ENCODE measurements at places on chromosomes 7 and 10.

DNA sequence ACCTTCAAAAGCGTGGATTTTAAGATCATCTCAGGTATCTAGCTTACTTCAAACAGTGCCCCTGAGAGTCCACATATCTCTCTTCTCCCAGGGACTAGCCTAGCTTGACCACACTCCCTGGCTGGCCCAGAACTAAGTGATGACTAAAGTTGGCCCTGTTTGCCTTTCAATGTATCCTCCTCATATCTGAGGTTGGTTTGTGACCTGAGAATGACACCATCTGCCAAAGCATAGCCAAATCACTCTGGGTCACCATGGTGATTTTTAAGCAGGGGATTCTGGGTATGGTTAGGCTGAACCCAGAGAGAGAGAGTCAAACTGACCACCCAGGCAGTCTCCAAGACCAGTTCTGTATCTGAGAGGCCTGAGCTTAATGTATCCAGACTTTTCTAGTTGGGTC is 16.2 kb downstream of the CNNM1 start:
- H3K4me3 ChIP-seq, result no peak overlapping the region
- H3K27me3 ChIP-seq, result peaks cover 6% of the 10 kb centered on the region
- no peaks in the 10 kb centered on the region for H3K36me3 ChIP-seq
- DNase-seq, result no peak
- no peaks in the 10 kb centered on the region for H3K4me1 ChIP-seq
- no peak overlapping the region for H3K27ac ChIP-seq

DNA sequence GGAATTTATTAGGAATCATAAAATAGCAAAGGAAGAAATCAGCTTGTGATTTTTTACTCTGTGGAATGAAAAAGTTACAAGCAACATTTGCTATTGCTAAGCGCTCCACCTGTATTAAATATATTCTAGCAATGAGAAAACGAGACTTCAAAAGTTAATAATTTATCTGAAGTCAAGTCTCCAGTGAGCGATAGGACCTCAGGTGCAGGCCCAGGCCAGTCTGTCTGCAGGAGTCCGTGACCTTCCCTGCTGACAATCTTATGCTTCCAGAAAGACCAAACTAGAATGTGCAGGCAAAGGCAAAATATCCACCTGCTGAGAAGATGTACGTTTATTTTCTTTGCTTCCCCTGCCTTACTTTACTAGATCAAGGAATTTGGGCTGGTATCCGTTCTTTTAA is 22.7 kb downstream of the MRC1 start:
- no peak overlapping the region for H3K4me3 ChIP-seq
- no peak overlapping the region for H3K27ac ChIP-seq
- H3K36me3 ChIP-seq, result no peaks in the 10 kb centered on the region
- H3K4me1 ChIP-seq, result peaks cover 7% of the 10 kb centered on the region

DNA sequence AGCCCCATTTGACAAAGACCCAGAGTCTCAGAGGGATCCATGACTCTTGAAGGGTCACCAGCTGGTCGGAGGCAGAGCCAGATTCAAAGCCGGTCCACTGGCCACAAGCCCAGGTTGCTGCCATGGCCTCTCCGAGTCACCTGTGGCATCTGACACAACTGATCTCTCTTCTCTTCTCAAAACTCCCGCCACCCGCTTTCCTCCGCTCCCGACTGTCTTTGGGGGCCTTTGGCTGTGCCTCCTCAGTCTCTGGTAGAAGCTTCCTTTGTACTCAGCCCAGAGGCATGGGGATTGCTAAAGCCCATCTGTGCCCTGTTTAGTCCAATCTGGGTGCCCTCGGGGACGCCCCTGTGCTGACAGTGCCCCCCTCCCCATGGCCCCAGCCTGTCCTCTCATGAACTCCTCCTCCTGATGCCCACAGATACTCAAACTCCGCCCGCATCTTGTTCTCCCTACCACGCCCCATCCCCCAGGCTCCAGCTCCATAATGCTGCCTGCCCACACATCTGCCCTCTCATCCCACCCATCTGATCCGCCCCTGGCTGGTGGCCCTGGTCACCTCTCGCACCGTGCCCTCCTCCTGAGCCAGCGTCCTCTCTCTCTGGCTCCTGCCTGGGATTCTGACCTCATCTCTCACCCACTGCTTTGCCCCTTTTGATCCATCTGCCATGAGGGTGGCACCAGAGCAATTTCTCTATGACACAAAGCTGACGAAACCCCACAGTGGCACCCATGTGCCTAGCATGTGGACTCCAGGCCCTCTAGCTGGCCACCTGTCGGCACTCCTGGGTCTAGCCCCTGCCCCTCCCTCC is 150.6 kb downstream of the SLIT1 start:
- no peak overlapping the region for H3K4me3 ChIP-seq
- H3K27me3 ChIP-seq, result peaks cover 19% of the 10 kb centered on the region
- no peak overlapping the region for H3K27ac ChIP-seq

DNA sequence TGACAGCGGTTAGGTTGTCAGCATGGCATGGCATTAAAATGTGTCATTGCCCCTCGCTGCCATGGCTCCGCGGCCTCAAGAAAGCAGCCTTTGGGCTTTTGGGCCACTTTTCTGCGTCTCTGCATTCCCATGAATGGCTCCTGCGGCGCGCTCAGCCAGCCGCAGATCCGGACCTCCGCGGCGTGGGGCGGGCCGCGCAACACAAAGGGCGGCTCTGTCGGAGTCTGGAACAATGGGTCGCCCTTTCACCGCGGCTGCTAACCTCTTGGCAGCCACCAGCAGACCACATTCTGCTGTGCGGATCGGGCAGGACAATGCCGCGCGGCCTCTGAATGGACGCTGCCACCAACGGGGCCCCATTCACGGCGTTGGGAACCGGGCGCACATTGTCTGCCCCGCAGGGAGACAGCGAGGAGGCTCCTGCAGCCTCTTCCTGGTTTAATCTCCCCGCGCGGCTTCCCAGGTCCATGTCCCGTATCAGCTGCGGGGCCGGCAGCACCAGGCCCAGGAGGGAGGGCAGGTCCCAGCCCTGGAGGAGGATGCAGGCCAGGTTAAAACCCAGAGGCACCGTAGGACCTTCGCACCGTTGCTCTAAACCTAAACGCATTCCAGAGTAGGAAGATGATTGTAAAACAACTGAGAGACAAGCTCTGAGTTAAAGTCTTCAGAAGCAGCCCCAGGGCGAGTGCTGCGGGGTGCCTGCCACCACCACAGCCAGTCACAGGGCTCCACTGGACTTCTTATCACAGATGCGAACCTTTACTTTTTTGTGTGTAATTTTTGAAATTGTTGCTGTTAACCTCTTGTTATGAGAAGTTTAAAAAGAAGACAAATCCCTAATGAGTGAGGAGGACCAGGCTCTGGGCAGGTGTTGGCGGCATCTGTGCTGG is 71.6 kb downstream of the NKX6-2 start:
- H3K4me3 ChIP-seq, result no peak overlapping the region
- H3K27ac ChIP-seq, result no peak overlapping the region

DNA sequence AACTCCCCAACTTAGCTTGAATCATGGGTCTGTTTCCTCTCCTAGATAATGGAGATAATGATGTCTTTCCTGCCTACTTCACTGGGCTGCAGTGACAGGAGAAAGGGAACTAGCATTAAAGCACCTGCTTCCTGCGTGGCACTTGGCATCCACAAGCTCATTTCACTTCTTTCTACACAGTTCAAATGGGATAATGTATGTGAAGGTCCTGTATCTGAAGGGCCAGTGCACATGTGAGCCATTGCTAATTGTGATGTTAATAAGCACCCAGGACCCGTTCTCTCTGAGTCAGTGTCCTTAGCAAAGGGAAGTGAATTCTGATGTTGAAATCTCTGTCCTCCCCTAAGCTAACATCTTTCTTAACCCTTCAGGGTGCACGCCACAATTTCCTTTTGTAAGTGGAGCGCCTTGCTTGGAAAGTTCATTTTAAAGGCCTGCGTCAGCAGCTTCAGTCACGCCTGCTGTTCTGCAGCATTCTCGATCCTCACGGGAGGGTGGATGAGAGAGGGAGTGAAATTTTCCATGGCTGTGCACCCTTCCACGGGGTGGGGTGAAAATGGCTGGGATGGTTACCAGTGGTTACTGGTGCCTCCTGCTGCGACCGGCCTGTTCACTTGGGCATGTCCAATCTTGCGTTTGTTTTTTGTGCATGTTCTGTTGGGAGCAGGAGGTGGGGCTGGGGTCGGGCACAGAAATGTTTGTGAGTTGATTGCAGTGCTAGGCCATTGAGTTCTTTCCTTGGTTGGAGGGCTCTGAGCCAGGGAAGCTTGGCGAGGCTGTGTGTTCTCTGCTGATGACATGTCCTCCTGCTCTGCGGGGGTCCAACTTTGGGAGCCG is 59.2 kb downstream of the HK1 start:
- peaks cover 45% of the 10 kb centered on the region for H3K4me1 ChIP-seq
- no peak overlapping the region for H3K4me3 ChIP-seq
- peaks cover 2% of the 10 kb centered on the region for H3K36me3 ChIP-seq
- H3K27me3 ChIP-seq, result no peaks in the 10 kb centered on the region

- DNase-seq, result no peak
- H3K36me3 ChIP-seq, result no peaks in the 10 kb centered on the region
- H3K4me3 ChIP-seq, result no peak overlapping the region
- no peaks in the 10 kb centered on the region for H3K4me1 ChIP-seq
- H3K27me3 ChIP-seq, result no peaks in the 10 kb centered on the region
- no peak overlapping the region for H3K27ac ChIP-seq
These were observed 166.3 kb upstream of the LANCL2 start for GRCh38 chr7:55198634-55199392.

GRCh38 chr10:92187101-92187500 is 103.8 kb downstream of the CPEB3 start:
- H3K36me3 ChIP-seq, result peaks cover 8% of the 10 kb centered on the region
- H3K4me1 ChIP-seq, result no peaks in the 10 kb centered on the region
- DNase-seq, result no peak
- no peaks in the 10 kb centered on the region for H3K27me3 ChIP-seq
- H3K27ac ChIP-seq, result no peak overlapping the region
- H3K4me3 ChIP-seq, result no peak overlapping the region

DNA sequence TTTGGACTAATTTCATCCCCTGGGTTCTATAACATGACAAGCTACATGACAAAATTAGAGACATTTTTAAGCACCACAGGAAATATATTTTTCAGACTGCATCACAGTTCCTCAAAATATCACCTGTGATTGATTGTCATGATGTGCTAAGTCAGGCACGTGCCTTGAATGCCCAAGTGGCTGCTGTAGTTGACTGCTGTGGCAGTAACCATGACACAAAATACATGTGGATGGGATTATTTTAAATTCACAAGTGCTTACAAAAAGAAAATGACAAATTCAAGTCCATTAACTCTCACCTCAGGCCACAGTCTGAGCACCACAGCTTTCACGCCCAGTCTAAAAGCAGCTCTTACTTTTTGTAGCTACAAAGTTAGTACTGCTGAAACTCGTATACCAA is 45.5 kb downstream of the TNPO3 start:
- H3K4me3 ChIP-seq, result peak overlapping the region; percentile 17
- no peaks in the 10 kb centered on the region for H3K27me3 ChIP-seq
- DNase-seq, result no peak
- peak overlapping the region; percentile 82 for H3K27ac ChIP-seq
- H3K4me1 ChIP-seq, result peaks cover 43% of the 10 kb centered on the region
- peaks cover 69% of the 10 kb centered on the region for H3K36me3 ChIP-seq

GRCh38 chr7:140674899-140675701 is 2.4 kb downstream of the ADCK2 start:
- peak overlapping the region; percentile 91 for H3K27ac ChIP-seq
- peak overlapping the region; percentile 88 for H3K4me3 ChIP-seq
- peaks cover 56% of the 10 kb centered on the region for H3K4me1 ChIP-seq
- no peaks in the 10 kb centered on the region for H3K27me3 ChIP-seq
- DNase-seq, result no peak

- no peaks in the 10 kb centered on the region for H3K4me1 ChIP-seq
- no peaks in the 10 kb centered on the region for H3K27me3 ChIP-seq
- no peaks in the 10 kb centered on the region for H3K36me3 ChIP-seq
- H3K27ac ChIP-seq, result no peak overlapping the region
- no peak overlapping the region for H3K4me3 ChIP-seq
These were observed 94.5 kb downstream of the ETV1 start for GRCh38 chr7:13894954-13895353.

DNA sequence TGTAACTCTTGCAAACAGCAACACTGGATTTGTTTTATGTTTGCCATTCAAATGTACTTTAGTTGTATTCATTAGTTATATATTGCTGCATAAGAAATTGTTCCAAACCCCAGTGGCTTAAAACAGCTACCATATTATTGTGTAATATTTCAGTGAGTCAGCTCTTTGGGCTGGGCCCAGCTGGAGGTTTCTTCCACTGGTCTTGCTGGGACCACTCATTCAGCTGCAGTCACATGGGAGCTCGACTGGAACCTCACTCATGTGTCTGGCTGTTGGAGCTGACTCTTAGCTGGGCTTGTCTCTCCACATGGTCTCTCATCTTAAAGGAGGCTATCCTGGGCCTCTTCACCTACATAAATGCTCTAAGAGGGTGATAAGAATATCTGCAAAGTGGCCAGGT is 23.2 kb upstream of the PIP4K2A start:
- no peak overlapping the region for H3K27ac ChIP-seq
- no peaks in the 10 kb centered on the region for H3K36me3 ChIP-seq
- H3K4me3 ChIP-seq, result no peak overlapping the region
- peaks cover 7% of the 10 kb centered on the region for H3K4me1 ChIP-seq
- no peaks in the 10 kb centered on the region for H3K27me3 ChIP-seq
- no peak for DNase-seq

- DNase-seq, result no peak
- H3K27ac ChIP-seq, result no peak overlapping the region
- no peaks in the 10 kb centered on the region for H3K36me3 ChIP-seq
These were observed 25.8 kb upstream of the ZNF488 start for GRCh38 chr10:47409866-47410256.

DNA sequence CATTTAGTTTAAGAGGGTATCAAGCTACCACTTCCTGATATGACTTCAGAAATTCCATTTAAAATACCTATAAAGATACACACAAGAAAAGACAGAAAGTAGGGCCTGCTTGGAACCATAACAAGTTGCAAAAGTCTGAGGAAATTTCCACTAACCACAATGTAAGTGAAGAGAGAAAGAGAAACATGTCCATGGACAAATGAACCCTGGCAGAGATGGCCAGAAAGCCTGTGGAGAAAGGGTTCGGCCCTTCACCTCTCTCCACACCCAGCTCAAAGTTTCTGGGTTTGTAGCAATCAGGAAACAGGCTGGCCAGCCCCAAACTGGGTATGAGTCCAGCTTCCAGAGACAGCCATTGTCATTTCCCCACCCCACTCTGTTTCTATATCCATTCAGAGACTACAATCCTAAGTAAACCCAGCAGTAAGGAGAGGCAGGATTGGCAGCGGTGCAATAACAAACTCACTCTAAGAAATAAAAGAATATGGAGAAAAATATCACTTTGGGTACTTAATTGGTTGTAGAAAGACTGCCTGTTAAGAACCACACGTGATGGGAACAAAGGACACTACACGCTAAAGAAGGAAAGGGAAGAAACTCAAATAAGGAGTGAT is 71.1 kb downstream of the STK17A start:
- peaks cover 72% of the 10 kb centered on the region for H3K4me1 ChIP-seq
- peaks cover 40% of the 10 kb centered on the region for H3K36me3 ChIP-seq
- no peak for DNase-seq
- H3K27ac ChIP-seq, result peak overlapping the region; percentile 33
- H3K27me3 ChIP-seq, result no peaks in the 10 kb centered on the region
